ENCODE measurements at places on chromosomes 5 and 9. TPM values are rescaled to one million over a fixed set of nuclear protein-coding genes. Genes with fewer than 3 reads are reported as not detected.

PGM5 gene
- total RNA-seq: 28.5 TPM

ELOVL7 gene
- total RNA-seq: 1.2 TPM

IL4 gene
- total RNA-seq: not detected

PRUNE2 gene
- total RNA-seq: 31.8 TPM

ARID3C gene
- not detected for total RNA-seq

RGS7BP gene
- 1.4 TPM for total RNA-seq

PCBD2 gene
- total RNA-seq: 13.1 TPM

TSSK1B gene
- total RNA-seq: not detected

TMEM215 gene
- 0.05 TPM for total RNA-seq

PCA3 gene
- not detected for total RNA-seq

WHRN gene
- 13.4 TPM for total RNA-seq

SLC6A3 gene
- total RNA-seq: 0.40 TPM

WNK2 gene
- total RNA-seq: 7.1 TPM

C9orf85 gene
- total RNA-seq: 11.5 TPM

All from ovary (tissue), 10 donors.